ENCODE measurements at places on chromosomes 12 and 14.

DNA sequence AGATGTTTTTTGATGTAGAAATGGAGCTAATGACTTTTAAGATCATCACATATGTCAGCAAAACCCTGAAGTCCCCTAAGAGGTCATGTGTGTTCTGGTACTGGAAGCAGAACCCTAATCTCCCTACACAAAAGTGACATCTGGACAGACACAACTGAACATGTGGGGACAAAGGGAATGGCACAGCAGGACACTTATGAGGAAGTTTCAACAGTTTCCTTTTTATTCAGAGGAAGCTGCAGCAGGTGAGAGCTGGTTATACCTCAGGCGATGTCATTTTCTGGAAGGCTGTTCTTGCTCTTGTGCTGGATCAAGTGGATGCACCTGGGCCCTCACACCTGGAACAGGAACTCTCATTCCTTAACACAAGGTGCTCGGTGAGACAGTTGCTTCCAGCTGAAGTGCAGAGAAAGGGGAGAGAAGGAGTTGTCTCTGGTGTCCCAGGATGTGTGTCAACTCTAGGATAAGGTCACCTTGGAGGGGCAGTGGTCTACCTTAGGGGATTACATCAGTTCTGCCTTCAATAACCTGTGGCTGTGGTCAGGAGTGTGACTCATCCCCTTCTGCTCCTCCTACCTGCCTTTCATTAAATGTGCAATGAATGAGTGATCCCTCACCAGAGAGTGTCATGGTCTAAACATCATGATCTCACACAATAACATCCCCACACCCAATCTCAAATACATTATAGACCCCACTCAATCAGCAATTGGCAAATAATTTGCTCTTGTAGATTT, 463.4 kb downstream of the TMEM121 start:
- no peak for DNase-seq

DNA sequence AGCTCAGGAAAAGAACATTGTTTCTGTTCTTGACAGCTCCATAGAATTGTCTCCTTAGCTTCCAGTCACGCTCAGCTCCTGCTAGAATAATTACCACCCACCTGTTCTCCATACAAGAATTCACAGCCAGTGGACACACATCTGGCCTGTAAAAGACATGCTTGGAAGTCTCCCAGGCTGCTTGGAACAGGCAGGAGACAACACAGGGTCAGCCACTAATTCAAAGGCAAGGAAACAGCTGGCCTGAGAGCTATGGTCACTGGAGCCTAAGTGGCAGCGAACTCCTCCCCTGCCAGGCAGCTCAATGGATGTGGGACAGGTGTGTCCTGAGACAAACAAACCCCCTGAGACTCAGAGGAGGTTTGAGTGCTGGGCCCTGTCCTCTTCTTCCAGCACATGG, 22.9 kb upstream of the LTBP2 start:
- no peak for DNase-seq

DNA sequence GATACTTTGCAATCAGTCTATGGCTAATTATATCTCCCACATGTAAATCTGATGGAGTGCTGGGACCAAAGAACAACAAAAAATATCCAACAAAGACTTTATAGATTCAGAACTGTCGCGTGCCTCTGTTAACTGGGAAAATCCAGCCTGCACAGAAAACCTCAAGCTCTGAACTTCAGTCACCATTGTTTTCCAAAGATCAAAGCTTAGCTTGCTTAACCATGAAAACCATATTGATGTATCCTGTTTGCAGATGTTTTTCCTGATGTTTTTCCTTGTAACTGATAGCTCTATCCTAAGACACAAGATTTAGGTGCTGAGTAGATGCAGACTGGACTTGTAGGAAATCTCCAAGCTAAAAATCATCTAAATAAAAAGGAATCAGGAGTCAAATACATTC, 163.7 kb downstream of the GXYLT1 start:
- DNase-seq, result no peak

DNA sequence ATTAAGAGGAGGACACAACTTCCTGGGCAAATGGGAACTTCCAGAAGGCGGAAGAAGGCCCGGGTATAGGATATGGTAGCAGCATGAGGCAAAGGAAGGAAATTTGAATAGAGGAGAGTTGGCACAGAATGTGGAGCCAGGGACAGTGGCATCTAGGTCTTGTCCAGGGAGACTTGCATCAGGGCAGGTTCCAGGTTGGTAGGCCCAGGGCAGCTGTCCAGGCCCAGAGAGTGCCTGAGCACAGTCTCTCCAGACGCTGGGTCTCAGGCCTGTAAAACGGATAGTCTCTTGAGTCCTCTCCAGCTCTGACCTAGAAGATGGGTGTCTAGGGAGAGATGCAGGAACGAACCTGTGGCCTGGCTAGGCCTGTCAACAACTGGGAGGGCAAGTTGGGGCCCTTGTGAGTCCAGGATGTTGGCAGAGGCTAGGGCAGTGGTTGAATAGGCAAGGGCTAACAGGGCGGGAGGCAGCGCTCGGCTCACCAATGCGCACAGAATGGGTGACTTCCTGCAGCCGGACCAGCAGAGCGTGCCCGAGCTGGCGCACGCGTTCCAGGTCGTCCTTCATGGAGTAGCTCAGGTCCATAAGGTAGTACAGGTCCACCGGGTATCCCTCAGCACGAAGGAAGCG, 9.9 kb downstream of the ITGB7 start:
- no peak for DNase-seq

- no peak for DNase-seq
Observed at GRCh38 chr14:56176530-56176929, 58.3 kb downstream of the PELI2 start.

DNA sequence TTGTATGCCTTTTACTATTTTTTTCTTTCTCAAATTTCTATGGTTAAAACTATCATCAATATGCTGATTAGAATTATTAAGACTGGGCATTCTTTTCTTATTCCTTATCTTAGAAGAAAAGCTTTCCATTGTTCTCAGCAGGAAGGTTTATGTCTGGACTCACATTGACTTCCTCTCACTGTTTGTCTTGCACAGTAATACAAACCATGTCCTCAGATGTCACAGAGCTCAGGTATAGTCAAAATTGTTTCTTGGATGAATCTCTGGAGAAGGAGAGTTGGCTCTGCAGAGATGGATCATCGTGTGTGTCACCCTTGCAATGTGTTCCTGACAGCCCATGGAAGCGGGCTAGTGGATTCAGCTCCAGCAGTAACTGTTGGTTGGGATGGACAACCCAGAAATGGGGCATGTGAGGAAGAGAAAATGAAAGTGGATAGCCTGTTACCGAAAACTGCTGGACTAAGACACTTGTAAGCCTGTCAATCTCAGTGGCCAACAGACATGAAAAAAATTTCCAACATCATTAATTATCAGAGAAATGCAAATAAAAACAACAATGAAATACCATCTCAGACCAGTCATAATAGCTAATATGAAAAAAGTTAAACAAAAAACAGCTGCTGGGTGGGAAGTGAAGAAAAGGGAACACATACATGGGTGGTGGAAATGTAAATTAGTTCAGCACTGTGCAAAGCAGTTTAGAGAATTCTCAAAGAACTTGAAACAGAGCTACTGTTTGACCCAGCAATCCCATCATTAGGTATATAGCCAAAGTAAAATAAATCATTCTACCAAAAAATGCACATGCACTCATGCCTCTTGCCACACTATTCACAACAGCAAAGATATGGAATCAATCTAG, 967.8 kb downstream of the TMEM121 start:
- DNase-seq, result no peak

DNA sequence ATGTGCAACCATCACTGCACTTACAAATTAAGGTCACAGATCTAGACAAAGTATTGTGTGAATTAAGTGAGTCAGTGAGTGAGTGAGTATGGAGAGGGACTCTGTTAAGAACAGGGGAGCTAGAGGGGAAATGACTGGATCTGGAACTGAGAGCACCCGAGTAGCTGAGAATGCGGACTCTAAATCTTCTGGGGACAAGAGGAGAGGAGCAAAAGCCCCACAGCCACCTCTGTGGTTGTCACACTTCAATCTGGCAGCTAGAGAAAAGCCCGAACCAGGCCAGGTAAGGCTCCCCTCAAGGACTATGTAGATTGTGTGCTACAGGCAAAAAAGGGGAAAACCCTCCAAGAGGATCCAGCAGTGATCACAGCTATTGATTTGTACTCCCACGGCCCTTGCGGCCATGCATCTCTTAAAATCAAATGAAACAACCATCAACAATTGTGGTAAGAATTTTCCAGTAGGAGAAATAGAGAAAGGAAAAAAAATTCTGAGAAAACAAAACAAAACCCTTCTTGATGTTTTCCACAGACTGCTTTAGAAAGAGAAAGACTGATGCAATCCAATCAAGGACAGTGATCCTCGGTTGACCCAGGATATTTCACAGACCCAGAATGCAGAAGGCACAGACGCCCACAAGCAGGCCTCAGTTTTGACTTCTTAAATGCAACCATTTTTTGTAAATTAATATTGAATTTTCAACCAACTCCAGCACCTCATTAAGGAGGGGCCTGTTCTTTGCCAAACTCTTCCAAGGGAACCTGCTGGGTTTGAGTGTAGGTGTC, 109.6 kb downstream of the SLC38A6 start:
- no peak for DNase-seq

GRCh38 chr14:89249065-89249695, 167.9 kb downstream of the FOXN3 start:
- DNase-seq, result no peak

DNA sequence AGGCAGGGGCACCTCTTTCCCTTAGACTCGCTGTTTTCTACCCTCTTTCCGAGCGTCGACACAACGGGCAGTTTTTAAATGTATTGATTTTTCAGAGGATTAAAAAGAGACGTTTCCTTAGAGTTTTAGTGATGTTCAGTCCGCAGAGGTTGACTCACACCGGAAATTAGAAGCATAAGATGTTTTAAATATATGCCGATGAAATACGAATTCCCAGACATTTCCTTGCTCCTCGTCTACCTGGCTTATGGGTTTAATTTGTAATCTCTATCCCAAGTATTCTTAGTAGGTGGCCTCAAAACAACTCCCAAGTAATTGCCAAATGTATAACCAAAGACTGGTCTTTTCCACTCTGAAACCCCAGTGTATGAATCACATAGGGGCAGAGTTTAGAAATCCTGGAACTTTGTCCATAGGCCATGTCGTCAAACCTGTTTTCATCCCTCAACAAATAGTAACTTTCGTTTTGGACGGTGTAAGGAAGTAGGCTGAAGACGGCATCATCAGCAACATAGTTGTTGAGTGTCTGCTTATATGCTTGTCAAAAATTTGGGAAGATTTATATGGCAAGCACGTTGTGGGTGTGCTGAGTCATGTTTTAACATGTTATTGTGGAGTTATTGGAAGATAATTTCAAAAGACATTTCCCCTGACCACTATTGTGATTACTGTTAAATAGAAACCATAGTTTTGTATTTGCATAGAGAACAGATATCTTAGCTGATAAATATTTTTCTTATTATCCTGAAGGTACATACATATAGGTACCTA, 824 bp downstream of the TBK1 start:
- no peak for DNase-seq

GRCh38 chr12:110776410-110776809, 33.7 kb upstream of the PPP1CC start:
- no peak for DNase-seq

GRCh38 chr12:100753837-100754236, 40.7 kb upstream of the ANO4 start:
- no peak for DNase-seq

DNA sequence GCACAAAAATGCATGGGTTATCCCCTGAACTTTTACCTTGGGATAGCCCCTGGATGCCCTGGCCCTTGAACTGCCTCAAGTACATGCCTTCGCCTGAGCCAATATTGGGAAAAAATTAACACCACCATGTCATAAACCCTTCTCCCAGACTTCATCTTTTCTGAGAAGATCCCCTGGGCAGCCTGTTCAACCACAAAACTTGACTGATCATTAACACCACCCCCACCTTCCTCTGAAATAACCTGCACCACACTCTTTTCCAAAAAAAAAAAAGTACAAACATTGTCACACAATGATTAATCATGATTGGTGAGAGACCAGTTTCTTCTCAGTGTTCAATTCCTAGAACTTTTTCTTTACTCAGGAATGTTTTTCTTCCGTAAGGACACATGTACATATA, 217.9 kb downstream of the PAX9 start:
- no peak for DNase-seq

DNA sequence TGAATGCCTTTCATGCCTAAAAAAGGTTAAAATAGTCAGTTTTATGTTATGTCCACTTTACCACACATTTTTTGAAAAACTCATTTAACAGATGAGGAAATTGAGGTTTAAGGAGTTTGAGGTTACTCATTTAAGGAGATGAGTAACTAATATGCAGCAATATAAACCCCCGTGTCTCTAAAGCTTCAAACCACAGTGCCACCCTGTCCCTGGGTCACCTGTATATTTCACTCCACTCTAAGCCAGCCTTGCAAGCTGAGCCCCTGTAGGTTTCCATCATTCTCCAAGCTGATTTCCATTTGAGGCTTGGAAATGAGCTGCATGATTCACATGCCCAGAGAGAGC, 64.4 kb downstream of the NUAK1 start:
- DNase-seq, result no peak

GRCh38 chr12:101642115-101643067, 47.6 kb downstream of the MYBPC1 start:
- no peak for DNase-seq

DNA sequence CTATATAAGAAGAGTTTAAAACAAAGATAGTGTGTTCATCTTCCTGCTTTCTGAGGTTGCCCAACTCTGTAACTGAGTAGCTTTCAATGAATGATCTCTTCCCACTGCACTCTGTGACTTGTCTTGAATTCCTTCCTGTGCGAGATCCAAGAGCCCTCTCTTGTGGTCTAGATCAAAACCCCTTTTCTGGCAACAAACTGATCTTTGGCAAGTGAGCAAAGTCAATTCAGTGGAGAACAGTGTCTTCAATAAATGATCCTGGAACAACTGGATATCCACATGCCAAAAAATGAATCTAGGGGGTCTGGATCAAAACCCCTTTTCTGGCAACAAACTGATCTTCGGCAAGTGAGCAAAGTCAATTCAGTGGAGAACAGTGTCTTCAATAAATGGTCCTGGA, 8.5 kb downstream of the CFAP54 start:
- DNase-seq, result no peak

GRCh38 chr14:101791919-101792572, 30.5 kb downstream of the PPP2R5C start:
- no peak for DNase-seq

DNA sequence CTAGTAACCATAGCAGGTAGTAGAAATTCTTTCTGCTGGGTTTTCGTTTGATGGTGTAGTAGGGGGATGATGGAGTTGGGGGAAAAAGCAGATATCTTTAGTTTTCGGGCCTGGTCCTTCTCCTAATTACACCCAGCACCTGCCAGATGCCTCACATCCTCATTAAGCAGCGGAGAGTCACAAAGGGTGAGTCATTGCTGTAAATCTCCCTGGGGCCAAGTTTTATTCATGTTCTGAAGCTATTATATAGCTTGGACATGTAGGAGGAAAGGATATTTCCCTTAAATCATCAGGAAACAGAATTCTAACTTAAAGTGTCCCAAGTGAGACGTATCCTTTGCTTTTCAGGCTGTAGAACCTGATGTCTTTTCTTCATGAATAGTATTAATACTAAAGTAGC, 4.9 kb upstream of the NECAP1 start:
- DNase-seq, result no peak

GRCh38 chr12:16095531-16096110, 181.9 kb downstream of the SLC15A5 start:
- no peak for DNase-seq

- no peak for DNase-seq
Observed at GRCh38 chr12:67239061-67239460, 30.1 kb upstream of the CAND1 start.

- DNase-seq, result no peak
Observed at GRCh38 chr12:54175200-54175963, 13.4 kb downstream of the SMUG1 start.

- DNase-seq, result no peak
Observed at GRCh38 chr12:113154351-113154973, 4.9 kb downstream of the CFAP73 start.

Data from CD8-positive, alpha-beta memory T cell (primary cell).